ENCODE measurements at places on chromosomes 7 and 10. TPM values are rescaled to one million over a fixed set of nuclear protein-coding genes. Genes with fewer than 3 reads are reported as not detected.

DNA sequence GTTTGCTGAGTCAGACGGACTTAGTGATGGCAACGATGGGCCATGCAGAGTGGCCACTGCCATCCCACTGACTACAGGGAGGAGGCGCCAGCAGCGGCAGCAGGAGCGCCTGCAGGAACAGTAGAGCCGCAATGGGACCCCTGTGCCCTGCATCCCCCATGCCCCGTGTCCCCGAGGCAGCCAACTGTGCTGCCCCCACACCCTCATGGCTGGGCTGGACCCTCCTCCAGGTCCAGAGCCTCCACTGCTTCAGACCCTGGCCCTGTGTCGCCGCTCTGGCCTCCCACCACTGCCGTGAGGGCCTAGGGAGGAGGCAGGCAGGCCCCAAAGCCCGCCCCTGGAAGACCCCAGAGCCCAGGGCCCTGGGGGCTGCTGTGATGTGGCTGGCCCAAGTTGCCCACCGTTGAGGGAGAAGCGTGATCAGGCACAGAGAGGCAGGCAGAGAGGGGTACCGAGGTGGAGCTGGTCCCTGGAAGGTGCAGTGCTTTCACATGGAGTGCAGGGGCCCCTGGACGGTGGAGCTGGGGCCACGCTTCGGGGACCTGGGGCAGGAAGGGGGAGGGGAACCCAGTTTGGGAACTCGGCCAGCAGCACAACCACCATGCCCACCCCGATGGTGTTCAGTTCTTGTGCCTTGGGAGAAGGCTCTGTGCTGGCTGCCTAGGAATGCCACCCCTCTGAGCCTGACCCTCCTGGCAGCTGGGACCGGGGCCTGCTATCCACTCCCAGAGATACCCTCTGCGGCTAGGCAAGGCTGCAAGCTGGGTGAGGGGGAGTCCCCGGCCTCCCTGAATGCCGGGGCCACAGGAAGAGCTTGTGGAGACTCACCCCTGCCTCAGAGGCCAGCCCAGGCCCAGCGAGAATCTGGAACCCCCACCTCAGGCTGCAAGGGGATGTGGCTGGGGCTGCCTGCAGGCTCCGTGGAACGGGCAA lies 32.6 kb downstream of the DKK1 start:
- H3K4me1 ChIP-seq, result no peaks in the 10 kb centered on the region
- H3K27me3 ChIP-seq, result no peaks in the 10 kb centered on the region
- H3K4me3 ChIP-seq, result no peak overlapping the region
- no peaks in the 10 kb centered on the region for H3K36me3 ChIP-seq
- H3K27ac ChIP-seq, result no peak overlapping the region

DNA sequence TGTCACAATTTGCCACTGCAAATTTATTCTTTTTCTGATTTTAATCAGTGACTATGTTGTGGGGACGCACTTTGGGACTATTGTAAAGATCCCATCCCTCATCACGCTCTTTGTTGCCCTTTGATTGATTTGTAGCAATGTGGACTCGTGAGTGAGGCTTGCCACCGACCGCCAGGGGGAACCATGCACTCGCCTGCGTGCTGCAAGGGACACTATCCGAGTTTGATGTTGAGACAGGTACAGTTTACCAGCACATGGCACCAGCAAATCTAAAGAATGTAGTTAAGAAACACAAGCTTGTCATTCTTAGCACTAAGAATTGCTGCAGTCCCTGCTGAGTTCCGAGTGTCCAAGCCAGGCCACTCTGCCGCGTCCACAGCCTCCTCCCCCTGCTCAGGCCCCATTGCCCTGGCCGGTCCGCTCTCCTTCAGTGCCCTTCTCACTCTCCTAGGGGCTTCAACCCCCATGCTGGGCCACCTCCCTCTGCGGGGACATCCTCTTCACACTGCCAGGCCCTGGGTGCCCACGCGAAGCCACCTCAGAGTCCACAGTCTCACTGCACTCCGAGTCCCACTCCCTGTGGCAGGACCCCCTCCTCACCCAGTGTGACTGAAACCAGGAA lies 2.0 kb upstream of the SFTPA2 start:
- peak; percentile 63 for DNase-seq
- H3K4me3 ChIP-seq, result no peak overlapping the region
- peaks cover 4% of the 10 kb centered on the region for H3K4me1 ChIP-seq

DNA sequence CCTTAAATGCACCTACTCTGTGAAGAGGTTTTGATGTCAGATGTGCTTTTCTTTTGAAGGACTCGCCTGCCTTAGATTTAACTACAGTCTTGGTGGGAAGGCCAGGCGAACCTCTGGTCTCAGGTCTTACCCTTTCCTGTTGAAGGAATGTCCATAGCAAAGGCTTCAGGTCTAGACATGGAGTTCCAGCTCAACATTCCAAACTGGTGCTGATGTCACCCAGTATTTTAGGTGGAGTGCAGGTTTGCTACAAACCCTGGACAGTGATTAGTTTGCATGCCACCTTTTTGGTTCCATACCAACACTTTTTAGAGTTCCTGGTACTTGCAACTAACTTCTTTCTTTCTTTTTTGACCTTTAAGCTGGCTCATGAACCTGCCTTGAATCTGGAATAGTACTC lies 258.7 kb downstream of the GFRA1 start:
- no peak for DNase-seq
- no peak overlapping the region for H3K27ac ChIP-seq
- no peaks in the 10 kb centered on the region for H3K36me3 ChIP-seq
- H3K4me3 ChIP-seq, result no peak overlapping the region
- no peaks in the 10 kb centered on the region for H3K27me3 ChIP-seq

DNA sequence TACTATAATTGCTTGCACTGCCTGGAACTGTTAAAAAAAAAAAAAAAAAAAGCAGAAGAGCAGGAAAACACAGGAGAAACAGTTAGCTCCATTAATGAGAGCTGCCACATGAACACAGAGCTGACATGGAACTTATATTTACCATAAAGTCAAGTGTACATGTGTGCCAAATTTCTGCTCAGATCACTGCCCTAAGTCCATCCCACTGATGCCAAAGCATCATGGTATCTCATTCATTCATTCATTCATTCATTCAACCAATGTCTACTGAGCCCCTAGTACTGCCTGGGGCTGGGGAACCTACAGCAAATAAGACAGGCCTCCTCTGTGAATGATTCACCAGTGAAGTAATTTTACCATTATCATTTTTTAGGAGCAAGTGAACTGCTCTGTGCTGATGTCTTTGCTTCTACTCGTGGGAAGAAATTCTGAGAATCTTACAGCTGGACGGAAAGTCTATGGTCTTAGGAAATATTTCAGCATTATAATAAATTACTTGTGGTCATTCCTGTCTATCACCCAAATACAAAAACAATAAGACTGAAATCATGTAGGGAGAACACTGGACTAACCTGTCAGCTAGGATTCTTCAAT lies 58.8 kb upstream of the ABLIM1 start:
- H3K4me1 ChIP-seq, result peaks cover 94% of the 10 kb centered on the region
- DNase-seq, result no peak
- H3K27me3 ChIP-seq, result no peaks in the 10 kb centered on the region
- H3K36me3 ChIP-seq, result no peaks in the 10 kb centered on the region
- no peak overlapping the region for H3K4me3 ChIP-seq

DNA sequence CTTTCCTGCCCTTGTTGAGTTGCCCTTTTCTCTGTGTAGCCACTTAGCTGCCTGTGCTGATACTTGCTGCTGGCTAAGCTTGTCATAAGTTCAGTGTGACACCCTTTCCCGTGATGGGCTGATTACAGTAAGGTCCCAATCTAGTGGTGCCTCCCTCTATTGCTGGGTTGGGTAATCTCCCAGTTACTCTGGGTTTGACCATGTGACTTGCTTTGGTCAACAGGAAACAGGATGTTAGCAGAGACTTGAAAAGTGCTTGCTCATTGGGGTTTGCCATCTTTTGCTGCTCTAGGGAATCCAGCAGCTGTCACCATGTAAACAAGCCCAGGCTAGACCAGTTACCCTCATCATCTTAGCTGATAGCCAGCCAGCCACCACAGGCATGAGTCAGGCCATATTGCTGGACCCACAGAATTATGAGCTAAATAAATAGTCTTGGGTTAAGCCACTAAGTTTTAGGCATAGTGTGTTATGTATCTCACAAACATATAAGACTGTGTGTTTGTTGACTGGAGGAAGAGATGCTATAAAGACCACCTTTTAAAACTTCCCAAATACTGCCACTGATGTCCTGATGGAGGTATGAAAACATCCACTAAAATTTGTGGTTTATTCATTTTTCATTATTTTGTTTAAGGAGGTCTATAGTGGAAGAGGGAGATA lies 4.0 kb upstream of the LEP start:
- no peak overlapping the region for H3K4me3 ChIP-seq
- H3K27ac ChIP-seq, result no peak overlapping the region
- no peaks in the 10 kb centered on the region for H3K36me3 ChIP-seq
- DNase-seq, result no peak

DNA sequence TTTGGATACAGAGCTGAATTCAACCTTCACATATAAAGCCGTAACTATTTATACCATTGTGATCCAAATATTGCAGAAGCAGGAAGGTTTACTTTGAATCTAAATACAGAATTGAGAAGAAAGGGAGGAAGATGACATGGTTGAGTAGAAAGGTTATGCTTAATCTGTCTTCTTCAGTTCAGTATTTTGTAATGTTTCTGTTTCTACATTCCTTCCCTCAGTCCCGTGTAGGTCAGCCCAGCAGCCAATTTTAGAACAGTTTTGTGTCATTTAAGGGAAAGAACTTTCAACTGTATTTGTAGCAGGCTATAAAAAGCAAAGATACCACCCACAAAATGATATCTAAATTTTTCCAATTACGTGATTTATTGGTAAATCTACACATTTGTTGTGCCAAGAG lies 97.4 kb downstream of the CPED1 start:
- H3K36me3 ChIP-seq, result no peaks in the 10 kb centered on the region
- no peak overlapping the region for H3K4me3 ChIP-seq
- no peak for DNase-seq
- peaks cover 39% of the 10 kb centered on the region for H3K4me1 ChIP-seq

- no peak overlapping the region for H3K4me3 ChIP-seq
- H3K27me3 ChIP-seq, result no peaks in the 10 kb centered on the region
- H3K36me3 ChIP-seq, result no peaks in the 10 kb centered on the region
- peak; percentile 63 for DNase-seq
Measured at GRCh38 chr10:3045471-3046209, 21.7 kb upstream of the PFKP start.

- no peak overlapping the region for H3K27ac ChIP-seq
- no peak for DNase-seq
- no peak overlapping the region for H3K4me3 ChIP-seq
- peaks cover 100% of the 10 kb centered on the region for H3K36me3 ChIP-seq
- H3K27me3 ChIP-seq, result no peaks in the 10 kb centered on the region
Measured at GRCh38 chr10:91824076-91824475, 25.9 kb downstream of the TNKS2 start.

DNA sequence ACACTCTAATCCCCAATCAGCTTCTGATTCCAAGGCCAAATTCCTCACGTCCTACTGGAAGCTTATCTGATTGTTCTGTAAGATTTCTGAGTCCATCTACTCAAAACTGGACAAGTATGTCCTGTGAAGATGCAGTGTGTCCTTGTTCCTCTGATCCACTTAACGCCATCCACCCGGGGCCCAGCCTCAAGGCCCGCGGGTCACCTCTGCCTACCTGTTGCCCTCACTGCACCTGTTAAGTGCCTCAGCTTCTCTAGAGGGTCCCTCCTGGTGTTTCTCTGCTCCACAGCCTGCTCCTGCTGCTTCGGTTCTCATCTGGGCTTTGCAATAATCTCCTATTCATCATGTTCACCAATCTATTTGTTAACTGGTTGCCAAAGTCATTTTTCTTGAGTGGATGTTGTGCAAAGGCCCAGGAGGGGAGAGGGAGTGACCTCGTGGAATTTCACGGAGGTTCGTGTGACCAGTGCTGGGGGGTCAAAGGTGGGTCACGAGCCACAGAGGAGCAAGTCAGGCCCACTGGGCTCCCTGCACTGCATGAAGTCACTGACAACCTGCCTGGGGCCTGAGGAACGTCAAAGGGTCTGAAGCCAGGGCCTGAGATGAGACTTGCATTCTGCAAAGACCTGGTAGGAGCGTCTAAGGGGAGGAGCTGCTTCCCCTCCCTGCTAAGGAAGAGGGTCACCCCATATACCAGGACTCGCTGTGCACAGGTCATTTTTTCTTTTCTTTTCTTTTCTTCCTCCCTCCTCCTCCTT lies 338.1 kb downstream of the WDR37 start:
- no peaks in the 10 kb centered on the region for H3K4me1 ChIP-seq
- no peaks in the 10 kb centered on the region for H3K27me3 ChIP-seq
- no peak overlapping the region for H3K27ac ChIP-seq
- no peaks in the 10 kb centered on the region for H3K36me3 ChIP-seq
- DNase-seq, result no peak

GRCh38 chr7:17951742-17952254 lies 11.5 kb upstream of the SNX13 start:
- DNase-seq, result no peak
- H3K4me1 ChIP-seq, result no peaks in the 10 kb centered on the region
- H3K27me3 ChIP-seq, result no peaks in the 10 kb centered on the region

DNA sequence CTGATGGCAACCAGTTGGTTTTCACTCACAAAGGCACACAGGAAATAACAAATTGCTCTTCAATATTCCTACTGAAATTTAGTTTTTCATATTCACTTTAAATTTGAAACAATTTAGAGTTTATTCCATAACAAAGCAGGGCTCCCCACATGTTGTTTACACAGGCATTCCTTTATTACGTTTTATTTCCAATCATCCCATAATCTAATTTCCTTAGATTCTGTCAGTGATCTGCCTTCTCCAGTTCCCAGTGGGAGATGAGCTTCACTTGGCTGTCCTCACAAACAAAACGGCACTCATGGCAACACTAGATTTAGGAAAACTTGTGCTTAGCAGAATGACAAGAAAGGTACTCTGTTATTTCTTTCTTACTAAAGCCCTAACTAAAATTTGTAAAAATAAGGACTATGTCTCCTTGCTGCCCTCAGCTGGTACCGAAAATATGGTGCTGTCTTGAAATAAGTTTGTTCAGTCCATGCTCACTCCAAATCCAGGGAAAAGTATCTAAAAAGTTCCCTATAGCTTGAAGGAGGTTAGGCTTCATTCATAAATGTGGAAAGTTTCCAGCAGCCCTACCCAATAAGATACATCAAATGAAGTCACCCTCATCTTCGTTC lies 23.0 kb downstream of the PHYH start:
- no peaks in the 10 kb centered on the region for H3K27me3 ChIP-seq
- no peak for DNase-seq
- H3K4me1 ChIP-seq, result no peaks in the 10 kb centered on the region
- H3K27ac ChIP-seq, result no peak overlapping the region
- H3K36me3 ChIP-seq, result peaks cover 41% of the 10 kb centered on the region
- H3K4me3 ChIP-seq, result no peak overlapping the region

DNA sequence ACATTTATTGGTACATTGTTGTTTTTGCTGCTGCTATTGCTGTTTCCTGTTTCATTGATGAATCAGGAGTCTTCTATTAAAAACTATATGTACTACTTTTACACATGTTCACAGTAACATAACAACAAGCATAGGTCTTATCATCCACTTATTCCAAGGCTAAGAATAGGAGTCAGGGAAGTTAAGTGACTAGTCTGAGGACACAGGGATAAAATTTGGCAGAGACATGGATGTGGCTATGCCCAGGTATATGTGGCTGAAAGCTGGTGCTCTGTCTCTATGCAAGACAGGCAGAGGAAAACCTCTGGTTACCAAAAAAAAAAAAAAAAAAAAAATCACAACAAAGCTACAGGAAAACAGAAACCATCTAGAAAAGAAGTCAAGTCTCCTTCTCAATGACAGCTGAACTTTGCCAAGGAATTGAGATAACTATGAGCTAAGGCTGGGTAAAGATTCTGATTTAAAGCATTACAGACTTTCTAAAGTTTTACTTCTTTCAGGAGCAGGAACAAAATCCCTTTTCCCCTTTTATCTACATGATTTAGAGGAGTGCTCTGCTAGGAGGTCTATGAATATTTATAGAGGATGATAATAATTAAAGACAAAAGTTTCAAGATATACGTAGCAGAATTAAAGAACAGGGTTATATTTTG lies 70.0 kb downstream of the GPR141 start:
- no peak for DNase-seq
- H3K4me1 ChIP-seq, result no peaks in the 10 kb centered on the region

Gene ABCB4
- 0.87 TPM for polyA plus RNA-seq

Gene SEPHS1
- 14.6 TPM for polyA plus RNA-seq

Gene BMI1
- polyA plus RNA-seq, result 35.4 TPM

Gene TAS2R5
- 0.18 TPM for polyA plus RNA-seq

Gene NCF1
- polyA plus RNA-seq, result 0.99 TPM

Data from heart left ventricle (tissue), 16 donors.